ENCODE measurements at places on chromosomes 11 and 22.
A peak's percentile ranks its signal among the peaks of the same experiment; 100 is the strongest.

- peak; percentile 96 for DNase-seq
Observed at GRCh38 chr22:45804986-45805325, 133.3 kb downstream of the ATXN10 start.

DNA sequence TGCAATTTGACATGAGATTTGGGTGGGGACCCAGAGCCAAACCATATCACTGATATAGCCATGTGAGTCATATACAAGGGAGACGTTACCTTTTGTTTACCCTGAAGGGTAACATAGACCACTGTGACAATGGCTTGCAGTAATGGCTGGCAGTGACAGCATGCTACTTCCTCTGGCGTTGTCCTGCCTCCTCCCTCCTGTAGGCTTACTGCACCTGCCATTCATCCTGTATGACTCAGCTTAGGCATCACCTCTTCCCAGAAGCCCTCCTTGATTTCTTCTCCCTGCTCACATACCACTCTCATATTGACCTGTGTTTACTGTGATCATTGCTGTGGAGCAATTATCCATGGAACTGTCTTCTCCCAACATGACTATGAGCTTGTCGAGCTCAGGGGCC lies 12.0 kb upstream of the PVALB start:
- DNase-seq, result no peak

DNA sequence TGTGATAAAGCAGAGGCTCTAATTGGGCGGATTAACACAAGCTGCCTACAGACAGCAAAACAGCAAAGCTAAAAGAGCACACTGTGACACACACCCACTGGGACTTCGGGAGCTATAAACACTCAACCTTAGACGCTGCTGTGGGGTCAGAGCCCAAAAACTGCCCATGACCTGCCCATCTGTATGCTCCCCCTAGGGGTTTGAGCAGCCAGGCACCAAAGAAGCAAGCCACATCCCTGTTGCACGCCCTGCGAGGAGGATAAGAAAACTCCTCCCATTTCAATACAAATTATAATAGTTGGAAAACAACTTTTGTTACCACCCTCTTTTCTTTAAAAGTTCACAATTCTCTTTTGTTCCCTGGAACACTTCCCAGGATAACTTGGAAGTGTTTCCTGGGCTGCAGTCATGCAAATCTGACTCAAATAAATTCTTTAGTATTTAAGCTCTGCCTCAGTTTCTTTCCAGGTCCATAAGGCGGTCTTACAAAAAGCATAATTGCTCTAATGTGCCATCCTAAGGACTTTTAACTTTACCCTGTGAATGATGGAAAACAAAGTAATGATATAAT lies 86.4 kb downstream of the DLG2 start:
- DNase-seq, result peak; percentile 4

DNA sequence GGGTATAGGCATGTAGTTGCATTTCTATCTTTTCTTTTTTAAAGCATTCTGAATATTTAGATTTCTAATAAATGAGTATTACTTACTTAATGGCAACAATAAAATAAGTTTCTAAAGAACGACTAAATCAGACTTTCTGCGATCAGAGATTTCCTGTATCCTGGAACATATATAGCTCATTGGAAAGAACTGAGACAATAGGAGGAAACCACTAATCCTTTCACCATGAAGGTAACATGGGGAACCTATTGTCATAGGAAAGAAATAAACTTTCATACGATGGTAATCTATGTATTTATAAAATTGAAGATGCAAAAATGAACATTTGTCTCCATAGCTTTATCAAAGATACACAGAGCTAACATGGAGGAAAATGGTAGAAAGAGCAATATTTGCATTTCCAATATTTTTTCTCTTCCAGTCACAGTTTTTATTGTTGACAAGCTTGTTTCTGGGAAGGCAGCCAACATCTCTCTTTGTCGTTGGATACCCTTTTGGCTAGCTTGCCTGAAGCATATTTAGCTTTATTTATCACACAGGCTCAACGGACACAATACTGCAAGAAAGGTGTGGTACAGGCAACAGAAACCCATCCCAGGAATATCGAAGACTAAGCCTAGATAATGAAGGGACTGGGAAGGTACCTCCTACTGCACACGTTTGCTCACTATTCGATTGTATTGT lies 293.3 kb upstream of the MPPED2 start:
- no peak for DNase-seq

DNA sequence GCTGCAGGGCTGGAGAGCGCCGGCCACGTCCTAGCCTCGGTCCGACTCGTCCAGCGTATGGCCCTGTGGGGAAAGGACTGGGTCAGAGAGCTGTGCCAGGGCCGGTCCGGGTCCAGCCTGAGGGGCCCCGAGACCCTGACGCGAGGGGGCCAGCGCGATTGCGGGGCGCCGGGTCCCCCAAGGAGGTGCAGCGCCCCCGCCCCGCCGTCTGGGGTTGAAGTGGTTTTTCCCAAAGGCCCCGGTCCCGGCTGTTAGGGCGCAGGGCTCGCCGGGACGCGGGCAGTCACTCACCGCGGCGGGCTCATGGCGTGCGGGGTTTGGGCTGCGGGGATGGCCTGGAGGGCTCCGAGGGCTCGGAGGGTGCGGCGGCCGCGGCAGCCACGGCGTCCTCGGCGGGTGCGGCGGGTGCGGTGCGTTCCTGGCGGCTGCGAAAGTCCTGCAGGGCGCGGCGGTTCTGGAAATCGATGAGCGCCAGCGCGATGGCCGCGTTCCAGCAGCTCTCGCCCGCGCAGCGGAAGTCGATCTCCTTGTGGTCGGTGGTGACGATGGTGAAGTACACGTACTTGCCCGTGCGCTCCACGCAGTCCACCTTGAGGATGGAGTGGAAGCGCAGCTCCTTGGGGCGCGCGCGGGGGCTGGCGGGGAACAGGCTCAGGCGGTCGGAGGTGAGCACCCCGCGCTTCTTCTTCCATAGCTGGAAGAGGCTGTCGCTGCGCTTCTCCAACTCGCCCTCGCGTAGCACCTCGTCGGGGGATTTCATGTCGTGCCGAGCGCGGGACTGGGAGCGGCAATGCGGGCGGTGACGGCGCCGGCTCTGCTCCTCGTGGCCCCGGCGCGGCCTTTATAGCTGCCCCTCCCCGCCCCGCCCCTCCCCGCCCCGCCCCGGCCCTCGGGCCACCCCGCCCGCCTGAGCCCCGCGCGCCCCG lies at the start of gene PHLDA2:
TSS of gene PHLDA2 (minus strand) at position 816 of the 926 bp plus-strand sequence. CDS start at position 760, 56 bp downstream.
- peak; percentile 92 for DNase-seq

DNA sequence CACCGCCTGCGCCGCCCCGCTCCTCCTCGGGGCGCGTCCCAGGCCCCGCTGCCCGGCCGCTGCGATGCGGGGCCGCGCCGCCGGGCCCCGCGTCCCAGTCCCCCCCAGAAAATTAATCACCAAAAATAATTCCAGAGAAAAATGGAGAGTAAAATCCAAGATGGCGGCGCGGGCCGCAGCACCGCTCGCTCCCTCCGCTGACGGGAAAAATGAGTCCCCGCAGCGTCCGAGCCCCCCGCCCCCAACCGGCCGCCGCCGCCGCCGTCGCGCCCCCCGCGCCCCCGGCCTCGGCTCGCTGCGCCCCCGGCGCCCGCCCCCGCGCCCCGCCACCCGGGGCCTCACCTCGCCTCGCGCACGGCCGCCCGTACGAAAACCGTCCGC lies at the start of gene KMT5B:
TSS of gene KMT5B (minus strand) at position 162 of the 381 bp plus-strand sequence. CDS start 23,220 bp downstream, outside the sequence.
- no peak for DNase-seq

- no peak for DNase-seq
Observed at GRCh38 chr11:19852288-19852687, 139.7 kb downstream of the NAV2 start.

DNA sequence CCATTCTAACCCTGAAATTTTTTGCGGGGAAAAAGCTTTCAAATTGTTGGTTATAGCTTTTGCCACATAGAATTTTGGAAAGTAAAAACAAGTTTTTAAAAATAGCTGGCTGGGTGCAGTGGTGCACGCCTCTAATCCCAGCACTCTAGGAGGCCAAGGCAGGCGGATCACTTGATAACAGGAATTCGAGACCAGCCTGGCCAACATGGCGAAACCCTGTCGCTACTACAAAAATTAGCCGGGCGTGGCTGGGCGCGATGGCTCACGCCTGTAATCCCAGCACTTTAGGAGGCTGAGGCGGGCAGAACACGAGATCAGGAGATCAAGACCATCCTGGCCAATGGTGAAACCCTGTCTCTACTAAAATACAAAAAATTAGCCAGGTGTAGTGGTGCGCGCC lies 54.9 kb downstream of the TNRC6B start:
- no peak for DNase-seq

DNA sequence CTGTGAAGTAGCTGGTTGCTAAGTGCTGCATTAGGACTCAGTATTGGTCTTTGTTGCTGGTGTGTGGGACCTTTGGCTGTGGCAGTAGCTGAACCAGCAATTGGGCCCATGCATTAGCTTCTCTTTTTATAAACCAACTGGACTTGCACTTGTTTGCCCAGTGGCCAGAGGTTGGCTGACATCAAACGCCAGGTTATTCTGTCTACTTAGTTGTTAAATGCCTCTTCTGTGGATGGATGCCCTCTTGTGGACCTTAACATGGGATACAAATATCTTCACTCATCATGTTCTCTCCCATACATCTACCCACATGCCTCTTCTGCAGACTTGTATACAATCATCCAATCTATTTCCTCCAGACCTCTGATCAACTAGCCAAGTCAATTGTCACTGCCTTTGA lies 26.4 kb upstream of the ARHGAP20 start:
- no peak for DNase-seq

- DNase-seq, result no peak
Observed at GRCh38 chr11:131235328-131236298, 134.8 kb upstream of the NTM start.

DNA sequence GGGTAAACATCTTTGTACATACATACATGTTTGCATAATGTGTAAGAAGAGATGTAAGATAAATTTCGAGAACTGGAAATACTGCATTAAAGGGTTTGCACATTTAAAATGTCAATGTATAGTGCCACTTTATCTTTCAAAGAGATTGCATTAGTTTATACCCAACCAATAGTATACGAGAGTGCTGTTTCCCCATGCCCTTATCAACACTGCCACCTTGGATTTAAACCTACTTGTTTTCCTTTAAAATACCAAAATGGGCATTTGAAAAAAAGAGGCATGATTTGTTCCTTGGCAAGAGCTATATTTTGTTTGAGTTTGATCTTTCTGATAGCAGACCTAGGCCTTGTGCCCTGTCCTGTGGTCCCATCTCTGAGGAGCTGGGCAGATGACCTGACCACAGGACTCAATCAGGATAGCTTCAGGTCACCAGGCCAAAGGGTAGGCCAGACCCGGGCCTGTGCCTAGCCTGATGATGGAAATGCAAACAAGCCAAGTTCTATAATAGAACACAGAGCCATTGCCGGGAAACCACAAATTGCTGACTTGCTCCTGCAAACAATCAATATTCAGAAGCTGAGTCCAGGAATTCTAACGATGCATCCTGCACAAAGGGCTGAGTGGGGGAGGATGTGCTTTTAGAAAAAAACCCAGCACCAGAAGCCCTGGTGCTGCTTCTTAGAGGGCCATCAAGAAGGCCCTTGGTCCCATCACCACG lies 16.9 kb upstream of the ALG8 start:
- no peak for DNase-seq

DNA sequence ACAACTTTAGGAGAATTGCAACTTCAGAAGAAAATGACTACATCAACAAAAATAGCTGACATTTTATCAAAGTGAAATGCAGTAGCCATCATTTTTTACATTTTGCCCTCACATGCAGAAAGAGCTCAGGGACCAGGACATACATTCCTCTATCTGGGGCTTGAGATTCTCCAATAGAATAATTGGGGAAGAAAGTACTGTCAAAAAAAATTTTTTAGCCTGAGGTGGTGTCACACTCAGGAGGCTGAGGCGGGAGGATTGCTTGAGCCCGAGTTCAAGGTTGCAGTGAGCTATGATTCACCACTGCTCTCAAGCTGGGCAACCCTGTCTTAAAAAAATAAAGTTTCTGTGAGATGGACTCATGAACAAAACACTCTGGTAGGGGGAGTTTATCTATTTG lies 32.2 kb upstream of the DEPDC7 start:
- no peak for DNase-seq

GRCh38 chr11:105642870-105643269 lies 33.0 kb downstream of the GRIA4 start:
- DNase-seq, result no peak

DNA sequence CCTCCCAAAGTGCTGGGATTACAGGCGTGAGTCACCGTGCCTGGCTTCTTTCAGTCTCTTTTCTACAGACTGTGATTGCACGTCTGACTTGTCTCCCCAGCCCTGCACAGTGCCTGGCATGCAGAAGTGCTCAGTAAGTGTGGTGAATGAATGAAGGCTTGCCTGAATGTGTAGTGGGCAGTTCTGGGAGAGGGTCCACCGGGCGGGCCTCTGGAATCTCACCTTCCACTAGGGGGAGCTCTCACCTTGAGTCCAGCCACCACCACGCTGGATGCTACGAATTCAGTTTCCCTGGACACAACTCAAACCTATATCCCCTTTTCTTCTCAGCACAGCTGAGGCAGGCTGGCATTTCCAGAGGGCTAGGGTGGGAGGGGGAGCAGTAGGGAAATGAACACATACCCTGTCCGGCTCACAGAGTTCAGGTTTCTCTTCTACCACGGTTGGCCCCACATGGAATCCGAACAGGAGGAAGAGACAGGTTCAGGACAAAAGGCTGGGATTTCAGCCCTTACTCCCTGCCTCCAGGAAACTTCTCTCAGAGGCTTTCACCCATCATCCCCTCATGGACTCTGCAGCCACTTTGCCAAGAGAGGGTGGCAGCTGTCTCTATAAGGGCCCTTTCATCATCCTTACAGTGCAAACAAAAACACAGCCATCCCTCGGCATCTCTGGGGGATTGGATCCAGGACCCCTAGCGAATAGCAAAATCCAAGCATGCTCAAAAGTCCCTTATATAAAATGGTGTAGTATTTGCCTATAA lies 86.8 kb downstream of the NECTIN1 start:
- DNase-seq, result peak; percentile 22

- DNase-seq, result no peak
Observed at GRCh38 chr11:83175815-83176214, 17.7 kb upstream of the ANKRD42 start.

DNA sequence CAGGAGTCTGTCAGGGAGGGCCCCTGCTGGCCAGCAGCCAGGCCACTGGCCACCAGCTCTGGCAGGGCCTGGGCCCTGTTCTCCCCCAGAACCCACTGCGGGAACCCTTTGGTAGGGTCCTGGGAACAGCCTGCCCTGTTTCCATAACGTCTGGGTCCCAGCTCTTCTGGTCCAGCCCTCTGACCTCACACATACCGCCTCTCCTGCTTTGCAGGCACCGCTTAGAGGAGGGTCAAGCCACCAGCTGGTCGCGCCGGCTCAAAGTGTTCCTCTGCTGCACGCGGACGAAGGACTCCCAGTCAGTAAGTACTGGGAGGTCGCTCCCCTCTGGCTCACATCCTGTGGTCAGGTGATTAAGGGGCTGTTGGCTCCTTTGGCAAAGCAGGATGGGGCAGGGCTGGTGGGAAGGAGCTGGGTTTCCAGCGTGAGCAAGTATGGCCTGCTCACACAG lies 26.6 kb upstream of the MYRF start:
- no peak for DNase-seq

GRCh38 chr11:100404907-100405306 lies 282.2 kb upstream of the ARHGAP42 start:
- no peak for DNase-seq

Measured in GM23248 (cell line).